Panc1 (cell line): ENCODE measurements at places on chromosomes 5 and 9. TPM values are rescaled to one million over a fixed set of nuclear protein-coding genes. Genes with fewer than 3 reads are reported as not detected.

- DNase-seq, result no peak
Observed at GRCh38 chr9:6506571-6506970, 93.6 kb downstream of the UHRF2 start.

DNA sequence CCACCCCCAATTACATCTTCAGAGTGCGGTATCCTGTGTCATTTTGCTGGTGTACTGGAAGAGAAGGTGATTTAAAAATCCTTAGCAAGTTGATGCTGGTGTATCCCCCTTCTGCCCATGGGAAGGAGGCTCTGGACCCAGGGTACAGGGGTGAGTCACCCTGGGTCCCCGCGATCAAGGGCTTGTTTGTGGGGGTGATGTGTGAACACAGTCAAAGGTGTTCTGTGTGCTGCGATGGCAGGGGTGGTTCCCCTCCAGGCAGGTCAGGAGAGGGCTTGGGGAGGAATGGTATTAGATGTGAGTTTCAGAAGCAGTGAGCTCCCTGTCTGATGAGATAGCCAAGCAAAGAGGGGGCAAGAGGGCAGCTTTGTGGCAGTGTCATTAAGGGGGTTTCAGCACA lies 28.9 kb downstream of the OLFM1 start:
- DNase-seq, result no peak

Gene RALGPS1
- total RNA-seq, result 7.2 TPM

DNA sequence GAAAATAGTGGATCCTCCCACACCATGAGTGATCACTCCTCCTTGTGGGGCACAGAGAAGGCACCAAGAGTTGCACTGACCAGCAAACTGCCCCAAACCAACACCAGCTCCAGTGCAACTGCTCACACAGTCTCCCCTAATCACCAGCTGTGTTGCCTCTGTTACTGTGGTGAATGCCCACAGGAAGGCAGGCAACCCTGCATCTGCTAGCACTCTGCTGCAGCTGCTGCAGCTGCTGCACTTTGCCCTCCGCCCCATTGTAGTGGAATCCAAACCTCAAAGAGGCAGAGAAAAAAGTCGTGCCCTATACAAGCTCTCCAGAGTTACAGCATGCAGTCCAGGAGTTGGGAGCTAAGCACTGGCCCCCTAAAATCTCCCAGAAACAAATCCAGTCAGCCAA lies 339.6 kb downstream of the TRIM36 start:
- DNase-seq, result no peak

DNA sequence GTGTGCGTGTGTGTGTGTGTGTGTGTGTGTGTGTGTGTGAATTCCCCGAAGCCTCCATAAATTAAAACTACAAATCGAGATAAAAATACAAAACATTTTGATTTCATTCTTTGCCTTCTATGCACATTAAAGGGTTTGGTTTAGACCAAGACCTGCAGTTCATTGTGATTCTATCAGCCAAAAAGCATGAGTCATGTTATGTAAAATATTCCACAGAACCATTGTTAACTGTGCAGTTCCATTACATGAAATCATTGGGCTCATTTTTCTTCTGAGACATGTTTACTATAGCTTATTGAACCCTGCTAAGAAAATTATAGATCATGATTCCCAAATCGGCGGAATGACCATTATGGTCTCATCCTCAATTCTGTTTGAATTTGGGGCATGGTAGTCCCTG lies 11.7 kb downstream of the CAVIN4 start:
- no peak for DNase-seq

Gene ALDOB
- total RNA-seq, result 0.67 TPM

Gene OLFM1
- 0.39 TPM for total RNA-seq

DNA sequence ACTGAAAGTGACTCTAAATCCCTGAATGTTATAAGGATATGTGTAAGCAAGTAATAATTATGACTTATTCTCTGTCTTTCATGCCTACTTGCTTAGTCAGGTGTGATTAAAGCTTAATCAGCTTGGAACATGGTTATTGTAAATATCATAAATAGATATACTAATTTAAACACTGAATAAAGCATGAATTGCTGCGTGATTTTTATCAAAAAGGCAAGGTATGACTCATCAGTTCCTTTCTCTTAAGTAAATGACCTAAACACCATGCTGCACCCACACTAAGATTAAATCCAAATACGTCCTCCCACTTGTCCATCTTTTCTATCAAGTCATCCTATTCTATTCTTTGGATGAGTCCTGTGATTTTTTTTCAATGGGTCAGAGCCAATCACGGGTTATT lies 124.6 kb upstream of the MTAP start:
- DNase-seq, result peak; percentile 99

Gene GFRA3
- 1.5 TPM for total RNA-seq

DNA sequence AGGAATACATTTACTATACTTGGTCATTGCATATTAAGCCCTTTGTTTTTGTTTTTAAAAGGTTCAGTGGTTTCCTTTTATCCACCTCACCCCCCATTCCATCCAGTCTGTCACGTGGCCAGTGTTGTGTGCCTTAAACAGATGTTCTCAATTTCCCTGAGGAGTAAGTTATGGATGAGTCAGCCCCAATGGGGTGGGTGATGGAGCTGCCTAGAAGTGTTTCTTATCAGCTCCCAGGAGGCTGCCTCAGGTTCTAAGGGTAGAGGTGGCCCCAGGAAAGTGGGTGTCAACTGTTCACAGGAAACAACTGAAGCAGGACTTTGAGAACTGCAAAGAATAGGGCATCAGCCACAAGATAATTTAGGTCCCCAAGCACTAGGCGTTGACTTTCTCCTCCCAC lies 41.1 kb downstream of the ACTBL2 start:
- DNase-seq, result no peak

DNA sequence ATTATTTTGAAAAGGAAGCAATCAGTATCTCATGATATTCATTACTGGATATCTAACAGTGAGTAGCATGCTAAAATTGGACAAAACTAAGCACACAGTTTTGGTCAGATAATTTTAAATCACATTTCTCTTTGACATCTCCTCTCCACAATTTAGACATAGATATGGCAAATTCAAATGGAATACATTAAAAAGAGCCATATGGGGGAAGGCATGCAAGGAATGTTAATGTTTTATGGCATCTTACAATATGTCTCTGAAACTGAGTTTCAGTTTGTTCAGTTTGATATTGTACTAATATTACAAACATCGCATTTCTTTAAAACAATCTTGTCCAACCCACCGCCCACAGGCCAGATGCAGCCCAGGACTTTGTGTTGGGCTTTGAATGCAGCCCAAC lies 151.0 kb downstream of the HTR1A start:
- no peak for DNase-seq

DNA sequence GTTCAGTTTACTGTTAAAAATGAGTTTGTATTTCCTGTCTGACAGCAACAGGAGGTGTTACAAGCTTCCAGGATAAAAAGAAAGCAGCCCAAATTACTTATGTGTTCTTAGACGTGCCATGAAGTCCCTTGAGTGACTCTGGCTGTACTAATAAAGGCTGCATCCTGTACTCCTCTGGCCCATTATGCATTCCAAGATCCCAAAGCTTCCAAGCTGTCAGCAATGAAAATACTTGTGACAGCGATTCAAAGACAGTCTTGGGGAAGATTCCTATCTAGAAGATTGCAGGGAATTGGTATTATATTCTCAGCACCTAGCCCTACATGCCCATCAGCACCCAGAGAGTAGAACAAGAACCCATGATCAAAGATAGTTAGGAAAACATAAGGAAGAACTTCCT lies 281.6 kb upstream of the TRPC7 start:
- DNase-seq, result no peak

- DNase-seq, result no peak
Observed at GRCh38 chr9:4725706-4726442, 15.1 kb downstream of the AK3 start.

- no peak for DNase-seq
Observed at GRCh38 chr5:92002721-92003274, 619.7 kb upstream of the ARRDC3 start.

Gene HAVCR2
- total RNA-seq, result not detected

DNA sequence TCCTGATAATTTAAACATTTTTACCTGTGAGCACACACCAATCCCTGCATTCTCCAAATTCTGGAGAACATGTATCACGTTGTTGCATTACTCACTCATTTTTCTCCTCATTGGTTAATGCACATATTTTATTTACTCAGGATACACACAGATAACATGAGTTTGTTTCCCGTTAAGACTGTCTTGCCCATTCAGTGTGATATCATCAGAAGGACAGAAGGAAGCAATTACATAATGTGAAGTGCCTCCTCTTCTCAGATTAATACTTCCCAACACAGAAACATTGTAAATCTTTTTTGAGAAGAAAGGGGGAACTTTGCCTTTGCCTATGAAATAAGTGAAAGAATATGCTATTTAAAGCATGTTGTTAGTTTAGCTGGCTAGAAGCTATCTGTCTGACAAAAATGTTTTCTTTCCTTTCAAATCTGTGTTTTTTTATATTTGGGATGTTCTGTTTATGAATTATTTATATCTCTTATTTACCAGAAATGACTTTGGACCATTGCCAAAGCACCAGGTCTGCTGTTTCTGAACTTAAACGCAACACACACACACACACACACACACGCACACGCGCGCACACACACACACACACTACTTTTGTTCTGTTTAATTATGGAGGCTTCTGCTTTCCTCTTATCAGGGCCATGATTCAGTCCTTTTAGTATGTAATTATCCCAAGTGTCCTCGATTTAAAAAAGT lies 186.5 kb downstream of the CHSY3 start:
- DNase-seq, result no peak

Gene PPP3R2
- not detected for total RNA-seq

- DNase-seq, result no peak
Observed at GRCh38 chr5:53239301-53239990, 129.9 kb upstream of the MOCS2 start.

- no peak for DNase-seq
Observed at GRCh38 chr5:115514220-115514619, 30.4 kb downstream of the FEM1C start.

DNA sequence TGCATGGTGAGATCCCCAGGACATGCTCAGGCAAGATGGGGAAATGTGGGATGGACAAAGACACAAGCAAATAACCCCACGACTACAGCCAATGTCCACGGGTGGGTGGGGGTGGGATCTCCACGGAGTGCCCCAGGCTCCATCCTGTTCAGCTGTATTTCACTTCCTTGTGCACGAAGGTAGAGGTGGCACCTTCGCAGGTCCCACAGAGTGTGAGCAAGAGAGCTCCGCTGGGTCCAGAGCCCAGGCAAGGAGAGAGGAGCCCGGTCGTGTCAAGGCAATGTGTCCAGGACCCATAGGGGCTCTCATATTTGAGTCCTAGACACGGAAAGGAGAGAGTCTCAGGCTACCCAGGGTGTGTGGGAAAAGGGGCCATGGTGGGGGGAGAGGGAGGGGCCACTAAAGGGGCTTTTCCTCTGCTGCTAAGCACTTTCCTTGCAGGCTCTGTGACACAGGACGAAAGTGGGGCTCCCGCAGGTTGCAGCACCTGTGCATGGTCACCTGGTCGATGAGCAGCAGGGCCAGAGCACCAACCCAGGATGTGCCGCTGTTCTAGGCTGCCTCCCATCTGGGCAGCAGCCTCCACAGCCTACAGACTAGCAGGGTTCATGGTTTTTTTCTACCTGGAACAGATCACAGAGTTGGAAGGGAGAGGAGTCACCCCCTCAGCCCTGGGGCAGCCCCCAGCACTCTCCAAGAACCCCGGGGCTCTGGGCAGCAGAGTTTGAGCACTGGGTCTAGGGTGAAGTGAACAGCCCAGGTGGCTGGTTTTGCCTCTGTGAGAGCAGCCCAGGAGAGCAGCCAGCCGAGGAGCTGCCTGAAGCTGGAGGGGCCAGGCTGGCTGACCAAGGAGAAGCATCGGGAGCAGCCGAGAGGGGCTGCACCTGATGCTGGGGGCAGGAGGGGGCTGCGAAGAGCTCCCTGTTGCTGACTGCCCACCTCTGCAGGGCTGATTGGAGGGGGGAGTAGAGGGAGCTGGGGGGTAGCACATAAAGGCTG lies 100.7 kb upstream of the MVB12B start:
- no peak for DNase-seq

- no peak for DNase-seq
Observed at GRCh38 chr5:56637321-56637920, 177.9 kb upstream of the MAP3K1 start.

DNA sequence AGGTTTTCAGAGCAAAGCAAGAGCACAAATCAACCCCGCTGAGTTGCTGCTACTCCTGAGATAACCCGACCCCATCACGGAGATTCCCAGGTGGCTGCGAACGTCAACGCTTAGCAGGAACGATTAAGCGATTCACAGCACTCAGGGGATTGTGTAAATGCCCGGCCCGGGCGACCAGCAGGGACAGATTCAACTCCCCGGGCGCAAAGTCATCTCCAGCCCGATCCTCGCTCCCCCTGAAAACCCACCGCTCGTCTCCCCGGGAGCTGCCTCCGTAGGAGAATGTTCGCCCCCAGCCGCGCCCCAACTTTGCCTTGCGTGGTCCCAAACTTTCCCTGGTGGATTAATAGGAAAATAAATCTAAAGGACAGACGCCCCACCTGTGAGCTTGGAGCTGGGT lies 685 bp downstream of the SLC24A2 start:
- no peak for DNase-seq

GRCh38 chr5:122312591-122313406 lies 762 bp downstream of the SNCAIP start:
- DNase-seq, result no peak

DNA sequence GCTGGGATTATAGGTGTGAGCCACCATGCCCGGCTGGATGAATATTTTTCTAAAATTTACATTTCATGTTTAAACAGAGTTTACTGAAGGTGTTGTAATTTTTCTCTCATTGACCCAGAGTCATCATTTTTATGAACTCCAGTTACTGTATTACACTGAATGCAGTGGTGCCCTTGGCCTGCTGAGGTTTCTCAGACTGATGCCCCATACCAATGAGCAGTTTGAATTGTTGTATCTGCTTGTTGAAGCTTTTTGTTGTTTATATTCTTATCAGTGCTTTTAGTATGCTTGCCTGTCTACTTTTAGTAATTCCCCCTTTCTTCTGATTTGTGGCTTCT lies 29.9 kb downstream of the NFX1 start:
- DNase-seq, result no peak

- no peak for DNase-seq
Observed at GRCh38 chr5:135343413-135343812, 55.6 kb downstream of the MACROH2A1 start.

DNA sequence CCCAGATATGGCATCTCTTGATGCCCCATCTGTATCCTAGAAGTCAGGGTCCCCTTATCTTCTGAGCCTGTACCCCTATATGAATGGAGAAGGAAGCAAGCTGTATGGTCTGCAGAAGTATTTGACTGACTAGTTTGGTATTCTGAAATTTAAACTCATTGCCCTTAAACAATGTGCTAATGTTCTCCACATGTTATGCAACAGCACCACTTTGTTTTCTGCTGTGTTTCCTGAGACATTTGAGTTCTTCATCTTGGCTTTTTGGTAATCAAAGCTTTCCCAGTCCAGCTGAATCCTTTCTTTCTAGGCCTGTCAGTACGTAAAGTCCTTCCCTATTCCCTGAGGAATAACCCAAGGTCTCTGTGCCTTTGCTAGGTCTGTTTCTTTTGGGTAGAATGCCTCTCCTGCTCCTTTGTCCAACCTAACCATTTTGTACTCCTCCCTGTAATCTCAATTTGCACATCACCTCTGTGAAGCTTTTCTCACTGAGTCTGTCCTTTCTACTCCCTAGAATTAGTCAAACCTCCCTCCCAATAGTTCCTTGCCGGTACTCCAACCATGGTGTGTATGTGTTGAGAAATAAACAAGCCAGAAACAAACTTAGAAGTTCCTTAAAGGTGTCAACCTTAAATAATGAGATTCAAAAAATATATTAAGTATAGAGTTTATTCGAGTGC lies 72.1 kb upstream of the HSPB3 start:
- no peak for DNase-seq
